ENCODE measurements at places on chromosomes 7 and 10. TPM values are rescaled to one million over a fixed set of nuclear protein-coding genes. Genes with fewer than 3 reads are reported as not detected.

Gene MBL2
- not detected for total RNA-seq

Gene HDAC9
- 6.0 TPM for total RNA-seq

Gene DNAJC1
- 56.8 TPM for total RNA-seq

Gene TAS2R38
- not detected for total RNA-seq

Gene EPHA1
- 29.9 TPM for total RNA-seq

Gene MMRN2
- total RNA-seq: 8.9 TPM

Gene SEPTIN14
- not detected for total RNA-seq

Gene TMEM140
- total RNA-seq: 4.8 TPM

Gene MYOZ1
- total RNA-seq: not detected
